Muscle of leg (tissue), 16 donors: ENCODE measurements at places on chromosomes 1 and 21.

GRCh38 chr1:220655961-220656740 lies 34.0 kb upstream of the C1orf115 start:
- DNase-seq, result no peak

- DNase-seq, result no peak
Observed at GRCh38 chr1:109924316-109924715, 13.7 kb downstream of the CSF1 start.

DNA sequence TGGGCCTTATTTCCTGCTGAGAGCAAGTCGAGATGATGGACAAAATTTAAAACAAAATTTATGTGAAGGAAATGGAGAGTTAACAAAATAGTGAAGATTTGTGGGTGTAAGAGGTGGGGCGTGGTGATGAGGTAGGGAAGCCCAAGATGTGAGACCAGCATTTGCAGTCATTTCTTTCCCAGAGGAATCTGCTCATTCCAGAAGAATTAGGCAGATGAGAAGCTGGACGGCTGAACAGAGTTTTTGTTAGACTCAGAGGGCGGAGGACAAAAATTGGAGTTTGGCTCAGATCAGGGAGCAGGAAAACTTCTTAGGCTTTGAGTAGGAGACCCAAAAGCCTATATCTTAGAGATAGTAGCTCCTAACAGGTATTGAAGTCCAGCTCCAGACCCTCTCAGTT lies 65.3 kb downstream of the CAMTA1 start:
- peak; percentile 26 for DNase-seq

- no peak for DNase-seq
Observed at GRCh38 chr1:76865696-76866286, 1.5 kb upstream of the ST6GALNAC5 start.

DNA sequence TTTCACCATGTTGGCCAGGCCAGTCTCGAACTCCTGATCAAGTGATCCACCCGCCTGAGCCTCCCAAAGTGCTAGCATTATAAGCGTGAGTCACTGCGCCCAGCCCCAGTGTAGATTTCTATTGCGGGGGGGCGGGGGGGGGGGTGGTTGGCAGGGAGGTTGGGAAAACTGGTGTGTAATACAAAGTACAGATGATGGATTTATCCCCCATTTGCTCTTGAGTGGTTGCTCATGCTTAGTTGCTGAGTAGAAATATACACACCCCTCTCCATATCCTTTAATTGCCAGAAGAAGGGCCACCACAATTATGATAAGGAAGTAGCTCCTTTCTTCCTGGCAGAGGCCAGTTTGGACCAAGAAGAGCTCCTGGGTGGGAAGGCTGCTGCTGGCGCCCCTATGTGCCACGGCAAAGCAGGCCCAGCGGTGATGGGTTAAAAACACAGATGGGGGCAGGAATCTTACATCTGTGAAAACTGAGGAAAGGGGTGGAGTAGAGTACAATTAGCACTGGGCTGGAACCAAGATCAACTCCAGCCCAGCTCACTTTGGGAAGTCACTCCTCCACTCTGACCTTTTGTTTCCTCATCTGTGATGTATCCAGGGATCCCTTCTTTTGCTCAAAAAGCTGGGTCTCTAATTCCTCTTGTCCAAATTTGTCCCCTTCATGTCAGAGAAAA lies 55.2 kb downstream of the MRPL37 start:
- no peak for DNase-seq

DNA sequence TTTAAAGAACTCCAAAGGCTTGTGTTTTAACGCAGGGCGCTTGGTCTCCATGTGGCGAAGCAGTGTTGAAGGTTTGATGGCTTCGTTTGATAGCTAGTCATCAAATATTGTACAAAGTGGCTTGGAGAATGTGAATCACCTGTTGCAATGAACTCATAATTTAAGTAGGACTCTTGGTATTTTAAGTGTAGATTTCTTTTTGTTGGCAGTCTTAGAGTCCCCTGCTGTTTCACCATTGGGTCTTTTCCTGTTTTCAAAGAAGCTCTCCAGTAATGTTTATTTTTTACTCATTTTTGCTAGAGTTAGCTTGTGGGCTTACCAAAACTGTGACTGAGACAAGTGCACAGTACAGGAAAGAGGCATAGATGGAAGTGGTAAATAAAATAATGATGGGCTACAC lies 26.2 kb downstream of the RASAL2 start:
- no peak for DNase-seq

DNA sequence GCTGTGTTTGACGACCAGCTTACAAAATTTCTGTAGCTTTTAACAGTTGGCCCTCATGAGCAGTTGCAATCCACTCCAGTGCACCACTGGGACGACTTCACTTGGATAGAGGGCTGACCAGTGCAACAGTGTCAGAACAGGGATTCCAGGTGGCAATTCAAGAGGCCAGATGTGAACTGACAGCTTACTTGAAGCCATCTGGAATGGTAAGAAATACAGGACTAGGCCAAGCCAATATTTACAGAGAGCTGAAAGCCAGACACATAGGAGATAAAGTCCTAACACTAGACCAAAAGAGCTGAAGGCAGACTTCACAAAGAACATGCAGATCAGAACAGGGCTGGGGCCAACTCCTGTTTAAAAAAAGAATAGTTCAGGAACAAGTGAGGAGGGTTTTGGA lies 93.5 kb upstream of the NFIA start:
- peak; percentile 57 for DNase-seq

- DNase-seq, result no peak
Observed at GRCh38 chr1:74690364-74690696, 16.7 kb upstream of the ERICH3 start.
